A673 (cell line): ENCODE measurements at places on chromosomes 6 and 20. TPM values are rescaled to one million over a fixed set of nuclear protein-coding genes. Genes with fewer than 3 reads are reported as not detected.

DNA sequence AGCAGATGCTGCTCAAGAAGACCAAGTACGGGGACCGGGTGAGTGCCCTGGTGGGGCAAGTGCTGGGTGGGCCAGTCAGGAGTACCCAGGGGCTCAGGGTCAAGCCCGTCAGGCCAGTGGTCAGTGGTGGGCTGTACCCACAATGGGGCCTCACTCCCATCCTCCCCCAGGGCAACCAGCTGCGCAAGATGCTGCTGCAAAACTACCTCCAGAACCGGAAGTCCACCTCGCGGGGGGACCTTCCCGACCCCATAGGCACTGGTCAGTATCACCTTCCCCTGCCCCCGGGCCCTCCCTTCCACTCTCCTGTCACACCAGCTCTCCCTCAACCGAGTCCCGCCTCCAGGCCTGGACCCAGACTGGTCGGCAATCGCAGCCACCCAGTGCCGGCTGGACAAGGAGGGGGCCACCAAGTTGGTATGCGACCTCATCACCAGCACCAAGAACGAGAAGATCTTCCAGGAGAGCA lies 27.0 kb downstream of the UQCC2 start:
- no peak for DNase-seq

DNA sequence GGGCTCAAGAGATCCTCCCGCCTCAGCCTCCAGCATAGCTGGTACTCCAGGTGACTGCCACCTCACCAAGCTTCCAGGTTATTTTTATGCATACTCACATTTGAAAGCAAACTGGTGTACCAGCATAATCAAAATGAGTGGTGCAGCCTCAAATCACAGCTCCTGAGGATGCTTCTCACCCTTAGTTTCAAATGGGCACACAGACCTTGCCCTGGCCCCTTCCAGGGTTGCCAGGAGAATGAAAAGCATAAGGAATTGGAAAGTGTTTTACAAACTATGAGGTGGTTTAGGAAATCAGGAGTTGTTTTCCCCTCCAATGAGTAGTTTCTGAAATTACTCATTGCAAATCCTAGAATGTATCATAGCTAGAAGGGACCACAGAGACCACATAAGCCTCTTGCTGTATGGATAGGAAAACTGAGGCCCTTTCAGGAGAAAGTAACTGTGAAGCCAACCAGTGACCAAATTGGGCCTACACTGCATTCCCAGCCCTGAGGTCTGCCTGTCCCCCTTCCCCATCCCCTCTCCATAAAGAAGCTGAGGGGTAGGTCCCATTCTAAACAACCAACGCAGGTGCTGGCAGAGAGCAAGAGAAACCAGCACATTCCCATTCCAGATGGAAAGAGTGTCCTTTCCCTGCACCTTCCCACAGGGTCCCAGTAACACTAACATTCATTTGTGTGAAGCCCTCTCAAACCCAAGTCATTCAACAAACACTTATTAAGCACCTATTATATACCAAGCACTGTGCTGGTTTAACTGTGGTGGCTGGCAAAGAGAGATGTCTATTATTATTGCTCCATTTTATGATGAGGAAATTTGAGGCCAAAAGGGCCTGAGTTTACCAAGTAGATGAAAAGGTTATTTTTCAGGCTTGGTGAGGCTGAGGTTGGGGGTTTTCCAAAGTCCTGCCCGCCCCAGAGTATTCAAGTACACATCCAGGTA lies 2.1 kb upstream of the E2F1 start:
- no peak for DNase-seq

The PTCHD4 gene
- 0.17 TPM in 1 of 2 replicates, not detected in the other for total RNA-seq

The GABRR1 gene
- 0.37 and 0.67 TPM in 2 replicates for total RNA-seq

- DNase-seq: no peak
These were observed 880.9 kb downstream of the PRIM2 start for GRCh38 chr6:58198301-58198700.

- DNase-seq: no peak
These were observed 45.6 kb upstream of the IPCEF1 start for GRCh38 chr6:154402081-154402780.

- no peak for DNase-seq
These were observed 130.4 kb upstream of the RPS6KA2 start for GRCh38 chr6:166757232-166758135.

The LTA gene
- total RNA-seq: not detected in 2 replicates

- DNase-seq: no peak
These were observed 68.9 kb downstream of the MAN1A1 start for GRCh38 chr6:119280668-119281067.

The KCNS1 gene
- total RNA-seq: not detected in 2 replicates

The SYNDIG1 gene
- total RNA-seq: 16.6 and 17.9 TPM in 2 replicates
